ENCODE measurements at places on chromosomes 7 and 10.

DNA sequence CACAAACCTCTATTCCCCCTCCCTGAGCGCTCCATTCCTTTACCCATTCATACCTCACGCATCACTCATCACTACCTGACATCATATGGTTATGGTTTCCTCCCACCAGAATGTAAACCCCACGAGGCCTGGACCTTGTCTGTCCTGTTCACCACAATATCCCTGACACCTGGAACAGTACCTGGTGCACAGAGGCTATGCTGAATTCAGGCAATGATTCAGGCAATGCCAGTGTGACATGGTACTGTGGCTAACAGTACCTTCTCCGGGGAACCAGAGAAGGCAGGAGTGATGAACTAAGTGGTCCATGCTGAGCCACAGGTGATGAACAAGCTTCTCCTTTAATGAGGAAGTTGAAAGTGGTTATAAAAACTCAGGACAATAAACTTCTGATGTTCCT, 202.5 kb upstream of the PLXNA4 start:
- no peak for DNase-seq

DNA sequence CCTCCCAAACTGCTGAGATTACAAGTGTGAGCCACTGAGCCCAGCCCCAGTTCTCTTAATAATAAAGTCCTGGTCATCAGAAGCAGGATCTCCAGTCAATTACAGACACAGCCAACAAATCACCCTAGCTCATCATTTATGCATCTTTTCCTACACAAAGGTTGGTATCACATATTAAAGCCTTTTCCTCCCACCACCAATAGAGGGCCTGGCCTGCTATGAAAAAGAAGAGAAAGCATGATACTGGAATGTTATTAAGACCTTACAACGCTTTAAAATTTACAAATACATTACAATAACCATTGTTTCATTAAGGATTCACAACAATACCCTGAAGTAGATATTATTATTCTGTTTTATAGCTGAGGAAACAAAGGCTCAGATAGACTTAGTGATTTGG, 25.9 kb downstream of the VAX1 start:
- DNase-seq = no peak

DNA sequence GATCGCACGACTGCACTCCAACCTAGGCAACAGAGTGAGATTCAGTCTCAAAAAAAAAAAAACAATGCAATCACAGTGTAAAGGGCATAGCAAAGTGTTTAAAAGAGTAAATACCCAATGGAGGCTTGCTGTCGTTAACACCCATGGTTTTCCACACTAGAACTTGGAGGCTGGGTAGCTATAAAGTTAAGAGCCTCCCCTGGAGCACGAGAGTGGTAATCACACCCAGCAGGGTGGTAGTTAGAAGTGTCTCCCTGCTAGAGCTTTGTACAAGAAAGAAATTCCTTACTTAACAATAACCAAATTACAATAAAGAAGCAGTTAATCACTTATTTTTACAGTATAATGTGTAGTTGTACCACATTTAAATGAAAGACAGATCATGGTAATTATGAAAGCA, 1078.9 kb downstream of the NRG3 start:
- DNase-seq = no peak

DNA sequence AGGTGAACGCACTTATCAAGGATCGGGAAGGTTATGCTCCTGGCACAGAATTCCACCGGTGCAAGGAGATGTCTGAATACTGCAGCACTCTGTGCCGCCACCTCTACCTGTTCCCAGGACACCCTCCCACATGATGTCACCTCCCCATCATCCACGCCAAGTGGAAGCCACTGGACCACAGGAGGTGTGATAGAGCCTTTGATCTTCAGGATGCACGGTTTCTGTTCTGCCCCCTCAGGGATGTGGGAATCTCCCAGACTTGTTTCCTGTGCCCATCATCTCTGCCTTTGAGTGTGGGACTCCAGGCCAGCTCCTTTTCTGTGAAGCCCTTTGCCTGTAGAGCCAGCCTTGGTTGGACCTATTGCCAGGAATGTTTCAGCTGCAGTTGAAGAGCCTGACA, 11.0 kb upstream of the CLCN1 start:
- no peak for DNase-seq

- no peak for DNase-seq
These were observed 50.0 kb upstream of the WIPI2 start for GRCh38 chr7:5139998-5140397.

GRCh38 chr10:3867454-3868270, 82.7 kb upstream of the KLF6 start:
- no peak for DNase-seq

DNA sequence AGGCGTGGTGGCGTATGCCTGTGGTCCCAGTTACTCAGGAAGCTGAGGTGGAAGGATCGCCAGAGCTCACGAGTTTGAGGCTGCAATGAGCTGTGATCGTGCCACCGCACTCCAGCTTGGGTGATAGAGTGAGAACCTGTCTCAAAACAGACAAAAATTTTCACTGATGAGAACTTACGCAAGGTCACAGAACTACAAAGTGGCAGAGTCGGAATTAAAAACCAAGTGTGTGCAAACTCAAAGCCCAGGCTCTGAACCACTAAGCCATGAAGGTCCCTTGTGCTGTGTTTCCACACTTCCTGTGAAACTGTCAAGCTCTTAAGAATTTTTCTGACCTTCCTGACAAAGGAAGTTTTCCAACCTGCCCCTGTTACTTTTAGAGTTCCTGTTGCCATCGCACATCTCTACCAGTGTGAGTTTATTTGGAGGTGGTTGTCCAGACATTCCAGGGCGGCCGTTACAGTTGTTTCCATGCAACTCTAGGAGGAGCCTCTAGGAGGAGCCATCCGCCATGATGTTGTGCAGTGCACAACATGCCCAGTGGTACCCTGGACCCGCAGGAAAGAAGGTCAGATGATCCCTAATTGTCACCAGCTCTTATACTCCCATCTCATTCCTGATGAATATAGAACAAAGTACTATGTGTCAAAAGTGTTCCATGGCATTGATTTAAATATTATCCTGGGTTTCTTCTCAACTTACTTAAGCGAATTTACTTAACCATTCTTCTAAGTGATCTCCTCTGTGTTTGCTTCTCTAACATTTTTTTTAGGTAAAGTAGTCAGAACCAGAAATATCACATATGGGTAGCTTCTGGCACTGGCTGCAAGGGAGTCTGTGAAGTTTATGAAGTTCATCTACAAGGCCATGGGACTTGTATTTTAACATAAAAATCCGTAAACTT, 49.0 kb upstream of the LYZL1 start:
- no peak for DNase-seq

DNA sequence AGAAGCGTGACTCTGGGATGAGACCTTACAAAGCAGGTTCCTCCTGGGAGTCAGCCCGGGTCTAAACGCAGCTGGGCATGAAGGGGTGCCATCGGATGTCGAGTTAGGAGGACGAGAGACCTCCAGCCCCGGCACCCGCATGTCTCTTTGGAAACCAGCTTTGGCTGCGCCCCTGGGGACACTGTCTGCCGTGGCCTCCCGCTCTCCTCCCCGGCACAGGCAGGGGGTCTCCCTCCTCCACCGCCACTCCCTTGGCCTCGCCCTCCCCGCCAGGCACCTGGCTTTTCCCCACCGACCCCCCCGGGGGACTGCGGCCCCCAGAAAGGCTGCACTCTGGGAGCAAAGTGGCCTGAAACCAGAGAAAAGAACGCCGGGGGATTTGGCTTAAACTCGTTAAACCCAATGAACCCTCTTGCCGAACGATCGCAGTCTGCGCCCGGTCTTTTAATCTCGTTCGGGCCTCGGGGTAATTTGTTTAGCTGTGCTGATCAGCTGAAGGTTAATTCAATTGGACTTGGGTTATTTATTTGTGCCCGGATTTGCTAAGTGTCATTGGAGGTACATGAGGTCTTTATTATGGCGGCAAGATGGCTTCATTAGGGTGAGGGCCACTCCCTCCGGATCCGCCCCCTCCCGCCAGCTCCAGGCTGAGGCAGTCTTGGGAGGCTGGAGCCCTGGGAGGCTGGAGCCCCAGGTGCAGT, 16.4 kb upstream of the PSMG3 start:
- no peak for DNase-seq

DNA sequence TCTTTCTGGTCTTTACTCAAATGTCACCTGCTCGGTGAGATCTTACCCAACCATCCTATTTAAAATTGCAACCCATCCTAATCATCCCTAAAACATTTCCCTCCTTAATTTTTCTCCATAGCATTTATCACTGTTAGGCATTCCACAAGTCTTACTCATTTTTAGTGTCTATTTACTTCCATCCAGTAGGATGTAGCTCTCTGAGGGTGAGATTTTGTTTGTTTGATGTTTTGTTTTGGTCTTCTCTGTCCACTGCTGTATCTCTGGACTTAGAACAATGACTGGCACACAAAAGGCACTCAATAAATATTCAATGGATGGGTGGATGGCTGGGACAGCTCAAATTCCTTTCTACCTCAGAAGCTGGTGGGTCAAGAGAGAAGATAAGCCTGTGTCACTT, 15.8 kb upstream of the DUSP5 start:
- no peak for DNase-seq
